ENCODE measurements at places on chromosomes 1 and 21. TPM values are rescaled to one million over a fixed set of nuclear protein-coding genes. Genes with fewer than 3 reads are reported as not detected.

Gene XCL1
- 0.12 TPM for polyA plus RNA-seq

GRCh38 chr1:6391951-6392808, 1.4 kb downstream of the ACOT7 start:
- no peak for DNase-seq

DNA sequence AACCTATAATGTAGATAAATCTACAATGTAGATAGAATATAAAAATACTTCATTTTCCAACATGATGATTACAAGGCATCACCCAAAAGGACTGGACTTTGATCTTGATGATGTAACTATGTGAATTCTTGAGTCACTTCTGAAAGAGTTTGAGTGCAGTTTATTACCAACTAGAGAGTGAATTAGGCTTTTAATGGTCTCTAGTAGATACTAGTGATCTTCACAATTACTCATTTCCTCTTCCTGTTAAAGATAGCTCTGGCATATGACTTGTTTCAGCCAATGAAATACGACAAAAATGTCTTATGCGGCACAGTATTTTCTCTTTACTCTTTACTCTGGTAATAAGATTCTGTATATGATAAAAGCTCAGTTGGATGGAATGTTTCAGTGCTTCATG, 1588.1 kb upstream of the B3GALT2 start:
- DNase-seq: no peak

DNA sequence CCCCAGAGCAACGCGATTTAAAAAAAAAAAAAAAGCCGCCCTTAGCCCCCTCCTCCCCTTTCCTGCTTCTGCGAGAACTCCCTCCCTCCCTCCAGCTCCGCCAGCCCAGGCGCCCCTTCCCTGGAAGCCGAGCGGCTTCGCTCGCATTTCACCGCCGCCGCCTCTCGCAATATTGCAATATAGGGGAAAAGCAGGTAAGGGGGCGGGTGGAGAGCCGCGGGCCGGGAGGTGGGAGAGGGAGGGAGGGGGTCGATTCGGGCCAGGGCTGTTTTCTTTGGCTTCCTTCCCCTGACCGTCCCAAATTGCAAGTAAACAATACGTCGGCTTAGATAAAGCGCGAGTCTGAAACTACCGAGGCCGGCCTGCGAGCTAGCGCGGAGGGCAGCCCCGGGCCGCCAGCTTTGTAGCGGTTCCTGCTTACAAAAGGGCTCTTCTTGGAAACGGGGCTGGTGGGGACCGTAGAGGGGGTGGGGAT, 408 bp downstream of the LMO4 start:
- DNase-seq: no peak

DNA sequence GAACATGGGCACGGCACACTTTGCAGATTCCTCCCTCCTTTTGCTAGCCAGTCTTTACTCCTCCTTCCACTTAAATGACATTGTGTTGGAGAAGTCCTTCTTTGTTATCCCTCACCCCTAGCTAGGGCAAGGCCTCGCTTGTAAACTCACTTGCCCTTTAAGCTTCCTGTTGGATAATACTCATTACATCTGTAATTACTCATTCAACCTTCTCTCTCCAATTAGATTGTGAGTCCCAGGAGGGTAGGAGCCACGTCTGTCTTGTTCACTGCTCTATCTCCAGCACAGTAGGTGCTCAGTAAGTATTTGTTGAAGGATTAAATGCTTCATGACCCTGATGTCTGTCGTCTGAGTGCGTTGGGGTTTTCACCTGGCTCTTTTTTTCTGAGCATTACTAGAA, 98.7 kb upstream of the USP24 start:
- no peak for DNase-seq

DNA sequence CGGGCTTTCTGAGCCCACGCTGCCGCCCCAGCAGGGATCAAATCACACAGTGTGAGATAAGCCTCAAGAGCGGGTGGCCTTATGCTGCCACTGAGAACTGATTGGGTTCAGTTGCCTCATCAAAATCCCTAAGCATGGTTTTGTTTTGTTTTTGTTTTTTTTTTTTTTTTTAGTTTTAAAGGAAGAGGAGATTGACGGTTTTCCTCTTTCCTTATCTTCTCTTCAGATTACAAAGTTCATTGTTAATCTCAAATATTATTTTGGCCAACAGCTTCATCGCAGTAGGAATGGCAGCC, 651 bp downstream of the COA6 start:
- DNase-seq: no peak

Gene SAMD11
- polyA plus RNA-seq: 94.8 TPM

All from left renal pelvis (tissue), 4 donors.